Tracheal epithelial cell (primary cell): ENCODE measurements at places on chromosomes 1 and 21. TPM values are rescaled to one million over a fixed set of nuclear protein-coding genes. Genes with fewer than 3 reads are reported as not detected.

TNNI3K gene
- 0.24 and 3.6 TPM in 2 replicates for total RNA-seq

CBS gene
- 51.3 and 58.4 TPM in 2 replicates for total RNA-seq

S100A9 gene
- 302 and 949 TPM in 2 replicates for total RNA-seq

HPCAL4 gene
- total RNA-seq, result 0.24 TPM in 1 of 2 replicates, not detected in the other

OR2T33 gene
- total RNA-seq, result not detected in 2 replicates

GJB3 gene
- 160 and 174 TPM in 2 replicates for total RNA-seq

GNAI3 gene
- 13.4 and 20.2 TPM in 2 replicates for total RNA-seq

LENEP gene
- 0.72 TPM in 1 of 2 replicates, not detected in the other for total RNA-seq

ACTN2 gene
- total RNA-seq, result not detected in 2 replicates

LEFTY1 gene
- total RNA-seq, result not detected in 2 replicates

CFAP410 gene
- total RNA-seq, result 5.1 and 7.9 TPM in 2 replicates

MCOLN3 gene
- 1.3 and 4.8 TPM in 2 replicates for total RNA-seq

TRIM67 gene
- not detected in 2 replicates for total RNA-seq

CENPF gene
- total RNA-seq, result 0.85 and 3.9 TPM in 2 replicates

APCS gene
- total RNA-seq, result not detected in 2 replicates

FALEC gene
- total RNA-seq, result not detected in 2 replicates

RXFP4 gene
- total RNA-seq, result 0.24 TPM in 1 of 2 replicates, not detected in the other

TMEM200B gene
- 2.8 and 2.9 TPM in 2 replicates for total RNA-seq

SPATA1 gene
- total RNA-seq, result 0.21 and 0.72 TPM in 2 replicates

BLACAT1 gene
- 0.24 and 0.85 TPM in 2 replicates for total RNA-seq

S100A7 gene
- 1.4 TPM in 1 of 2 replicates, not detected in the other for total RNA-seq

SHISA4 gene
- 8.7 and 10.9 TPM in 2 replicates for total RNA-seq

TNFAIP8L2 gene
- total RNA-seq, result not detected in 2 replicates

HTR6 gene
- total RNA-seq, result not detected in 2 replicates

BNIPL gene
- total RNA-seq, result 2.4 and 5.5 TPM in 2 replicates

MYBPH gene
- total RNA-seq, result not detected in 2 replicates

TAF13 gene
- 67.4 and 106 TPM in 2 replicates for total RNA-seq

PEAR1 gene
- total RNA-seq, result 1.4 and 1.5 TPM in 2 replicates

RHBG gene
- total RNA-seq, result not detected in 2 replicates

WNT4 gene
- total RNA-seq, result 0.43 and 3.9 TPM in 2 replicates

TRIM62 gene
- 1.1 and 1.7 TPM in 2 replicates for total RNA-seq

SPATA6 gene
- 1.9 and 3.6 TPM in 2 replicates for total RNA-seq

JAM2 gene
- total RNA-seq, result not detected in 2 replicates

EFNA3 gene
- total RNA-seq, result 9.9 and 12.6 TPM in 2 replicates

FCRL6 gene
- total RNA-seq, result not detected in 2 replicates

ANKRD65 gene
- 11.6 and 15.1 TPM in 2 replicates for total RNA-seq

LRRN2 gene
- total RNA-seq, result not detected in 2 replicates

CADM3 gene
- total RNA-seq, result not detected in 2 replicates

ST6GALNAC5 gene
- under 0.01 and 9.2 TPM in 2 replicates for total RNA-seq

KCNA2 gene
- not detected in 2 replicates for total RNA-seq

THEMIS2 gene
- total RNA-seq, result 8.1 and 18.6 TPM in 2 replicates

NBPF6 gene
- total RNA-seq, result not detected in 2 replicates

UMODL1 gene
- not detected in 2 replicates for total RNA-seq

LRRC3 gene
- 0.43 and 0.72 TPM in 2 replicates for total RNA-seq

PLEKHO1 gene
- 3.8 and 18.3 TPM in 2 replicates for total RNA-seq

CACNA1S gene
- not detected in 2 replicates for total RNA-seq

FAM151A gene
- not detected in 2 replicates for total RNA-seq

MKNK1 gene
- 8.1 and 10.4 TPM in 2 replicates for total RNA-seq

F11R gene
- 385 and 410 TPM in 2 replicates for total RNA-seq
